ENCODE measurements at places on chromosomes 4 and X. TPM values are rescaled to one million over a fixed set of nuclear protein-coding genes. Genes with fewer than 3 reads are reported as not detected.

DNA sequence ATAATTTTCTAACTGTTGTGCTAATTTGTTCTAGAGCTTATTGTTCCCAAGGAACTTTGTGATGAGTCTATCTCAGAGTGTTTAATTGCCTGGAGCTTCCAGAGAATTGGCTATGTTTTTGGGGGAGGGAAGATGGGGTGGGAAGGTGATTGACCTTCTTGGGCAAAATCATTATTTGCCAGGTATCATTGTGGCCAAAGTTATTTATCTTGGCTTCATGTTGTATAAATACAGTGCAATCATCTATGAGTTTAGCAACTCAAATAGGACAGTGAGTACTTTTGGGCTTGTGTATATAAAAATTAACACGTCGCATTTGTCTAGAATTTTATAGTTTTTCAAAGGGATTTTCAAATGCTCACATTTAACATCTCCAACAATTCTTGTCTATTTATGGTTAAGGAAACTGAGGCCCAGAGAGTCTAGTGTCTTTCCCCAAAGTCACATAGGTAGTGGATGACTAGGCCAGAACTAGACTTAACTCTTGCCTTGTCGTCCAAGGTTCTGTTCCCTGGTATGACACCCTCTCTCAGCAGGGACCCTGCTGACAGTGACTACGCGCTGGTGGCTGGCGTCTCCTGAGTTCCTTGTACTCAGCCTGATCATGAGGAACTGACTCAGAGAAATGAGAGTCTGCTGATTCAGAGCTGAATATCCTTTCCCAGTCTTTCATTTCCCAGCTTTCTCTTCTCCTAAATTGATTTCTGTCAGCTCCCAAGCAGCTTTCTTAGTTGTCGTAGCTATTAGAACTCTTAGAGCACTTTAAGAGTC is 27.7 kb downstream of the FNIP2 start:
- DNase-seq = no peak

DNA sequence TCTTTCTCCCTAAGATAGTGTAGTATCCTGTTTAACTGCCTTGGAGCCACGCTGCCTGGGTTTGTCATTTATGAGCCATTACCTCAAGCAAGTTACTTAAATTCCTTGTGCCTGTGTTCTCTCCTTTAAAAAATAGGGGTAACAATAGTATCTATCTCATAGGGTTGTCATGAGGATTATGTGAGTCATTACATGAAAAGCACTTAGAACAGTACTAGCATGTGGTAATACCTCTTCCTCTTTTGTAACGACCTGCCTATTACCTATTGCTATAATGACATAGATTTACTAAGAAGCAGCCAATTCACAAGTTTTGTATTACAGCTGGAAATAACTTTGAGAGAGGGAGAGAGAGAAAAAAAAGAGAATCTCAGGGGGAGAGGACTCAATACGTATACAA is 834.7 kb downstream of the RAPGEF2 start:
- DNase-seq = no peak

GRCh38 chr4:37365888-37366287 is 121.3 kb downstream of the NWD2 start:
- no peak for DNase-seq

DNA sequence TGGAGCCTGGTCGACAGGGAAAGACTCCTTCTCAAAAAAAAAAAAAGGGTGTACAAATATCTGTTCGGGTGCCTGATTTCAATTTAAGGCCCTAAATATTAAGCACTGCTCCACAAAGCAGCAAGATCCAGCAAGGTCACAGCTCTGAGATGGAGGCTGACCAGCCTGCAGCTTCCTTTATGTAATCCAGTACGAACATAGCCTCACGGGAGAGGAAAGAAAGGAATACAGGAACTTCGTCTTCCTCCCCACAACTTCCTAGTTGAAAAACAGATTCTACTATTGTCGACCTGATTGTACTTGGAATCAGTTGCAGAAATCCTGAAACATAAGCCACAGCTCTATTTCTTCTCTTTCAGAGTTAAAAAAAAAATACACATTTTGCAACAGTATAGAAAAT is 53.5 kb upstream of the TBC1D9 start:
- DNase-seq = no peak

DNA sequence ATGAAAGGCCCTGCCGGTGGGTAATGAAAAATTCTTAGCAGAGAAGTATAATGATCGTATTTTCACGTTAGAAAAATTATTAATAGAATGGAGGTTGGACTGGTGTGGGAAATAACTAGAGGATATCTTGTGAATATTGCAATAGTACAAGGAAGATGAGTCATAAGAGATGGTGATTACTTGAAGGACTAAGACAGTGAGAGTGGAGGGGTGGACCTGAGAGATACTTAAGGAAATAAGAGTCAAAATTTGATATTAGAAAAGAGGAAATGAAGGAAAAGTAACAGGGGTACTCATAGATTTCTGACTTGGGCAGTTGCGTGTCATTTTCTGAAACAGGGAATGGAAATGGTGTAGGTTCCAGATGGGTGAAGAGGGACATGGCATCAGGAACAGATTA is 1.7 kb upstream of the USP53 start:
- DNase-seq = no peak

DNA sequence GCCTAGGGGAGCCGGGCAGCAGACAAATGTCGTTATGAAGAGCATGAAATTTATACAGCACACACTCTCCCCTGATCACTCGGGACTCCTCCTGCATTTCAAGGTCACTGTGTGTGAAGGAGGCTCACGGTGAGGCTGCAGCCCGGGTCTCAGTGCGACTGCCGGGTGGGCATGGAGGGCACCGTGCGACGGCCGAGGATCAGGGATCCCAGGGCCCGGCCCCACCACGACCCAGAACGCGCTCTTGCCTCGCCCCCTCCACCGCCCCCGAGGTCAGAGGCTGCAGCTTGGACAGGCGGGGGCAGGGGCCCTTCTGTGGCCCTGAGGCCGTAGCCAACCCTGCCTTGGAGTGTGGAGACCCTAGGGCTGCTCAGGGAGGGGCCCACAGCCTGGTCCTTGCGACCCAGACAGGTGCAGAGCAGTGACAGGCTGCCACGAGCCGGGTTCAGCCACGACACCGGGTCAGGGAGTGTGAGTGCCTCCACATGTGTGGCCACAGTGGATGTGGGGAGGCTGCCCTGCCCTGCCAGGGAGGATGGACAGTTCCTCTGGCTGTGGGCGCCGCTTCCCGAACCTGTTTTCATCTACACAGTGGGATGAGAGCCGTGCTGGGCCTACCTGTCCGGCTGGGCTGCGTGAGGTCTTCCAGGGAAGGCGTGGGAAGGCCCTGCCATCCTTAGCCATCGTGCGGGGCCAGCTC is 89.3 kb upstream of the NKX1-1 start:
- DNase-seq = no peak

DNA sequence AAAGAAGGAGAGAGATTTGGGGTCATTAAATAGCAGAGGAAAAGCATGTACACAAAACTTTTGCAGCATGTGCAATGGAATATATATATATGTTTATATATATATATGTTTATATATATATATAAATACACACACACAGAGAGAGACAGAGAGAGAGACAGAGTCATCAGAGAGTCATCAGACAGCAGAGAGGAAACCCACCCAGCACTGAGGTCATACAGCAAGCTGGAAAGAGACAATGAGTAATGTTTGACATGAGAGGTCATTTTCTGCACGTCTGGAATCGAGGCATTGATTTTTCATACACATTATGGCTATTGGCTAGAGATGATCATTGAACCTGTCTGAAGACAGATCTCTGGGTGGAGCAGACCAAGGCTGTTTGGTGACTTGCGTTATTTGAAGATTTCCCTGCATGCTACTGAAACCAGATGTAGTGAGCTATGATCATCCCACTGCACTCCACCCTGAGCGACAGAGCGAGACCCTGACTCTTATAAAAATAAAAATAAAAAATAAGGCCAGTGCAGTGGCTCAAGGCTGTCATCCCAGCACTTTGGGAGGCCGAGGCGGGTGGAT is 48.8 kb upstream of the SHOX start:
- DNase-seq = no peak

- no peak for DNase-seq
Measured at GRCh38 chr4:19743115-19743638, 508.5 kb upstream of the SLIT2 start.

- peak; percentile 30 for DNase-seq
Measured at GRCh38 chr4:92235731-92236130, 68.0 kb upstream of the GRID2 start.

DNA sequence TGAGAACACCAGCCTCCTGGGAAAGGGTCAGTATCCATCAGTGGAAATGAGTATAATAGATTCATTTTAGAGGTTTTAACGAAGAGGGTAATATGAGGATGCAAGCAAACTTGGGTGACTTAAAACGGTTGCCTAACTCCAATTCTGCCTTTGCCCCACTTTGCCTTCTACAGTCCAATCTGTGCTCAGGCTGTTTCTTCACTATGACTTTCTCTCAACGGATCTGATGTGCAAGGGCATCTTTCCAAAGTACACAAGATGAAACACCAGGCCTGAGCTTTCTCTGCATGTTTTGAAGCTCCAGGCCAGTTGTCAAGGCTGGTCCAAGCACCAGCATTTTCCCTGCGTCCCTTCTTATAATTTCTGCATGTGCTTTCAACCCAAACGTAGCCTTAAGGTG is 68.0 kb upstream of the TMEM164 start:
- no peak for DNase-seq

DNA sequence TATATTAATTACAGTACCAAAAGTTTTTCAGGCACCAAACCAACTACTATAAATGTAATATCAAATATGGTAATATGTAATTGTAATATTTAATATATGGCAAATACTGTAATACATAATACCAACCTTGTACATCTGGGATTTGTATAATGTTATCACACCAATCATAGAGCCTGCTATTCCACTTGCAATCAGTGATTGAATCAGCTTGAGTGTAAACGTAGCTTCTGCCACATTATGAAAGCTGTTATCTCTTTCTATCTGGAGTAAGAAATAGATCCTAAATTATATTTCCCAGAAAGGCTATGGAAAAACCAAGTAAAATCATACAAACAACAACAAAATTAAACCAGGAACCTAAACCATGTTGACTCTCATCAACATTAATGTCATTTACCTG is 24.7 kb upstream of the NEUROG2 start:
- no peak for DNase-seq

- DNase-seq = no peak
Measured at GRCh38 chr4:138702190-138702824, 313.3 kb upstream of the NOCT start.

GRCh38 chr4:30605616-30606190 is 114.5 kb upstream of the PCDH7 start:
- no peak for DNase-seq

DNA sequence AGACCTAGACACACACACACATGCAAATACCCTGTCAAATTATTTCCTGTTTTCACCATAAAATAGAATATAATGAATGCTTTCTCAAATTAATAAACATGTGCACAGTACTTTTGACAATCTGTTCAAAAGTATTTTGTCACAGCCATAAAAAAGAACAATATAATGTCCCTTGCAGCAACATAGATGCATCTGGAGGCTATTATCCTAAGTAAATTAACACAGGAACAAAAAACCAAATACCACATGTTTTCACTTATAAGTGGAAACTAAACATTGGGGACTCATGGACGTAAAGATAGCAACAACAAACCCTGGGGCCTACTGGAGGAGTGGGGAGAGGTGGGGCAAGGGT is 15.5 kb downstream of the RAB40A start:
- DNase-seq = no peak

DNA sequence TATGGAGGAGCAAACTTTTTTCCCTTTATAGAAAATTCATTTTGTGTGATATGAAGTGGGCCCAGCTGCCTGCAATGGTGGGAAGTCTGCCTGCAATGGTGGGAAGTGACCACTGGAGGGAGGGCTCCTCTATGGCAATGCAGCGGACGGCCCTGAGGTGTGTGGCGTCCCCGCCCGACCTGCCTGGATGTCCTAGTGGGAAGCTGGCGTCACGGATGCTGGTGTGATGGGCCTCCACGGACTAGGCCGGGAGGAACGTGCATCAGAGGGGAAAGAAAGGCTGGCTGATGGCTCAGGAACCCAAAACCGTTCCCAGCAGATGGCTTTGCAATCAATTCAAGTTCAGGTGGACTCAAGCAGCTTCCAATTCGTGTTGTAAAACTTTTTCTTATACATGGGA is 177.9 kb downstream of the AFAP1 start:
- DNase-seq = peak; percentile 87

- DNase-seq = no peak
Measured at GRCh38 chr4:91220315-91220714, 1083.5 kb upstream of the GRID2 start.

DNA sequence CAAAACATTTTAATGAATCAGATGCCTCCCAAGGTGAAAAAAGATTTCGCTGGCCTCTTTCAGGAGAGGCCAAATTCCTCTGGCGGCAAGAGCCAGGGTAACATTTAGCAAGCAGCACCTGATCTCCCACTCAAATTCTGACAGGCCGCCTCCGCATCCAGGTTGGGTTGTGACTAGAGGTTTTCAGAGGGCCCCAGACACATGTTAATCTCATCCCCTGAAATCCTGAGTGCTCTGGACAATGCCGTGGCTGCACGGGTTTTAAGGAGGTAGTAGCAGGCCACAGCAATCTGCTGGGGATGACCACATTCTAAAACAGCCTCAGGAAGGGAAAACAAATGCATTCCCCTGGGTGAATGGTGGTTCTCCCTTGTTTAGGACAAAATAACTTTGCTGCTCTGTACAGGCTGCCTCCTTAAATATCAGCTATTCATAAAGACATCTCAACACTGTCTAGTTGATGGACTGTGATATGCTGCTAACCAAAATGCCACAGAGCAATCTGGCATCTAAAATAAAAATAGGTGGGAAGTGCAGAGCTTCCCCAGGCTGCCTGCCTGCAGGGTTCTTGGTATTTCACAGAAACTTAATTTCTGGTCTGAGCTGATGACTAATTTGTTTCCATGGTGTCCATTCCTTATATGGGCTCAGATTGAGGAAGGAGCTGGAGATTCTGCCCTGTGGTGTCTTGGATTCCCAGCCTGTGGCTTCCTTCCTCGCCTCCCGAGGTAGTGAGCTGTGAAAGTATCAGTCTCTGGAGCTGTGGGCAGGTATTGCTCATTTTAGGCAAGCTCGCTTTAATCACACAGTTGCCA is 202.0 kb downstream of the DCLK2 start:
- no peak for DNase-seq

- DNase-seq = no peak
Measured at GRCh38 chrX:2867206-2867605, 38.5 kb downstream of the GYG2 start.

GRCh38 chr4:82988323-82988832 is 22.2 kb downstream of the LIN54 start:
- no peak for DNase-seq

Gene DCAF8L1
- not detected for total RNA-seq

Gene CSN1S1
- not detected for total RNA-seq

Gene SLITRK4
- total RNA-seq = 4.0 TPM

Gene CTSO
- 0.78 TPM for total RNA-seq

Gene BMPR1B
- total RNA-seq = 1.0 TPM

Gene MCF2
- 1.1 TPM for total RNA-seq

Gene GYPE
- not detected for total RNA-seq

Gene FGFRL1
- 35.8 TPM for total RNA-seq

Gene CLIC2
- total RNA-seq = 0.56 TPM

Gene FGF5
- total RNA-seq = not detected

Gene UCHL1
- total RNA-seq = 1,758 TPM

Gene SUPT20HL1
- not detected for total RNA-seq

Gene MGARP
- 2.4 TPM for total RNA-seq

All from GM23338 (cell line).